ENCODE measurements at places on chromosomes 3 and 15.

GRCh38 chr15:29064290-29064689 lies 178.5 kb downstream of the APBA2 start:
- DNase-seq: no peak

DNA sequence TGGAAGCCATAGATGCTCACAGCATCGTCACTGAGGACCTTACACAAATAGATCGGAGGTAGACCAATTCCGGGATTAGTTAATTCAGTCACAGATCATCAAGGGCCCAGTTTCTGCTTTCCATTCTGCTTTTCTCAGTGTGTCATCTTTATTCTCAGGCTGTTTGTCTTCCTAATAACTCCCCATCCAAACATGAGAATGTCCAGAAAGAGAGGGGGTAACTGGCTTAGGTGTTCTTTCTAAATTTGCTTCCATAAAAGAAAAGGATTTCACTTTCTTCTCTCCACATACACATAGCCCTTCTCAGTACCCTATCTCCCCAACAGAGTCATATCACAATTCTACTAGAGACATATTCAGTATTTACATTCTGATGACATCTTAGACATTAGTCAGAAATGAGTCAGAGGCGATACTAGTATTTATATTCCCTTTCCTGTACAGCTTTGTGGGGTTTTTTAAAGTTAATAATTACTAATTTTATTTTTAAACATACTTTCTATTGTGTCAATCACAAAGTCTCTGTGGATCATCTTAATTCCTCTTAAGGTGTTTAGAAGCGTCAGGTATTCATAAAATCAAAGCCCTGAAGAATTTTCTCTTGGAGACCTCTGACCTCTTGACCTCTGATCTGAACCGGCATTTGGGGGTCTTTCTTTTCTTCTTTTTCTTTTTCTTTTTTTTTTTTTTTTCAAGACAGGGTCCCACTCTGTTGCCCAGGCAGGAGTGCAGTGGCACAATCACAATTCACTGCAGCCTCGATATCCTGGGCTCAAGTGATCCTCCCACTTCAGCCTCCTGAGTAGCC lies 24.3 kb upstream of the IL12A start:
- DNase-seq: no peak

GRCh38 chr15:67198157-67198754 lies 56.2 kb downstream of the AAGAB start:
- DNase-seq: no peak

- no peak for DNase-seq
Measured at GRCh38 chr3:29409409-29409808, 128.5 kb downstream of the RBMS3 start.

- DNase-seq: no peak
Measured at GRCh38 chr3:185460719-185461350, 38.0 kb downstream of the TMEM41A start.

DNA sequence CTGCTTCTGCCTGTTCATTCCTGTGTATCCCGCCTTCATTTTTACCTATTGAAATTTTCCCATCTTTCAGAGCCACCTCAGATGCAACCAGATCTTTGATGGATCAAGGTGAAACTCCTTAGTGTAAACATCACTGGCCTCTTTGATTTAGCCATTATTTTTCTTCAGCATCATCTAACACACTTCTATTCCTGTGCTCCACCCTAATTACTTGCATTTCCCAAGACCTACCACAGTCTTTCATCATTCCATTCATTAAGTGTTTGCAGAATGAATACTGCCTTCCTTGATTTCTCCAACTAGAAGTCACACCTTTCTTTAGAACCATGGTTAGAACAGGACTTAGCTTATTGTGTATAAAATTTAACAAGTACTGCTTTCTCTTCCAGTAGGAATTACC lies 55.5 kb upstream of the SKIL start:
- DNase-seq: no peak

DNA sequence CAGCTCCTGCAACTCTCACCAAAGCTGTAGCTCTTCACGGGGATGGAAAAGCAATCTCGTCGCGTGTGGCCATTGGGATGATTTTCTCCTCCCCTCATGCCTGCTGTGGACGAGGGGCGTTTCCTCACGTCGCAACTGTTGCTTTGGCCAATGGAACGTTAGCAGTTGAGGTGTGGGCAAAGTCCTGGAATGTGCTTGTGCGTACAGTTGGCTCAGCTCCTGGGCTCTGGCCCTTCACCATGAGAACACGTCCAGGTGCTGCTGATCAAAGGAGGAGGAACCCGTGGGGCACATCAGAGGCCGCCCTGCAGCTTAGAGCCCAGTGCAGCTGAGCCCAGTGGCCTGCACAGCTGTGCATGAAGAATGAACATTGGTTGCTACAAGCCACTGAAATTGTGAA lies 186.1 kb downstream of the TJP1 start:
- DNase-seq: no peak

- DNase-seq: no peak
Measured at GRCh38 chr15:68620721-68621527, 42.1 kb downstream of the CORO2B start.

DNA sequence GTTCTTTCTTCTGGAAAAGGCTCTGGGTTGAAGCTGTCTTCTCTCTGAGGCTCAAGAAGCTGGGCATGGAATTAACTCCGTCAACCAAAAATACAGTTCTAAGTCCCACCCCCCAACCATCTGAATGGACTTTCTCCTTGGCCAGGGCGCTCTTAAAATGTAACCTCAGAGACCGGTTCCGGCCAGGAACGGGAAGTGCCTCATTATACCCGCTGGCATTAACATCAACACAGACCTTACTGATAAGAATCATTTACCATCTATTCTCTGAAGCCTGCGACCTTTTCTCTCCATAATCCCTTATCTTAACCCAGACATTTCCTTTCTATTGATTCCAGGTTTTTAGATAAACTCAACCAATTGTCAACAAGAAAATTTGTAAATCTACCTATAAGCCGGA lies 64.7 kb downstream of the ATP1B3 start:
- no peak for DNase-seq

GRCh38 chr15:50261981-50262380 lies 3.5 kb downstream of the HDC start:
- no peak for DNase-seq

GRCh38 chr3:21158861-21159542 lies 592.0 kb downstream of the ZNF385D start:
- no peak for DNase-seq

DNA sequence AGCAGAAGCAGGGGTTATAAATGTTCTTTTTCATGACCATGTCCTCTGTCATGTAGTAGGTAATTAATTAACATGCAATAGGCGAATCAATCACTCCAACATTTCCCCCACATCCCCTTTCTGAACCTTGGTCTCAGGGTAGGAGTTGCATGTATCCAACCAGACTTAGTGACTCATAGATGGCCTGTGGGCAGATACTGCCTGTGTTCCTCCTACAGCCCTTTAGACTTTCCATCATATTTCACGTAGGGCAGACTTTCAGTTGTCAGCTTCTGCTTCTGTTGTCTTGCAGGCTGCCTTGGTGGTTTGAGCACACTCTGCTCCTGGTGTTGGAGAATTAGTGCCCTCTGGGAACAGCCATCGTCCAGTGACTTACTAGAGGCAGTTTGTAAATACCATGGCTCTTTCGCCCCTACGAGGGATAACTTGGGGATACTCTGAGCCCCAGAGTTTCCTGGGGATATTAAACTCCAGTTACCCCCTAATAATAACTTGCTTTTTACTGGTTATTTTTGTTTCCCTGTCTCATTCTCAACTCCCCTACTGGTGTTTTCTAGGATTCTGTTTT lies 244.4 kb downstream of the EDEM1 start:
- no peak for DNase-seq

- DNase-seq: no peak
Measured at GRCh38 chr3:188465311-188465710, 311.4 kb downstream of the LPP start.

- no peak for DNase-seq
Measured at GRCh38 chr15:70113304-70113700, 15.6 kb upstream of the TLE3 start.

DNA sequence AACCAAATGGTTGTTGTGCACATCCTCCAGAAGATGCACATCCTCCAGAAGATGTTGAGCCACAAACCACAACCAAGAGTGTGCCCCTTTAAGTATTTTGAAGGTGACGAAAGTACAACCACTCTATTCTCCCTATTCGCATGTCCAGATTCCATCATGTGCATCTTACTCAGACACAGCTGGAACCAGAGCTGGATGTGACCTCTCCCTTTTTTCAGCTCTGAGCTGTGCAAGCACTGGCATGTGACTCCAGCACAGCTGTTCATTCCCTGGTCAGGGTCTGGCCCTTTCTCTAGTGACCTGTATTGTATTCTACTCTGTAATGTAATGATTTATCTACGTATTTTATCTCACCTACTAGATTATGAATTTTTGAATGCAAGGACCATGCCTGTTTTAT lies 29.3 kb upstream of the DLG1 start:
- DNase-seq: no peak

- DNase-seq: no peak
Measured at GRCh38 chr15:71791975-71792374, 18.4 kb upstream of the NR2E3 start.

DNA sequence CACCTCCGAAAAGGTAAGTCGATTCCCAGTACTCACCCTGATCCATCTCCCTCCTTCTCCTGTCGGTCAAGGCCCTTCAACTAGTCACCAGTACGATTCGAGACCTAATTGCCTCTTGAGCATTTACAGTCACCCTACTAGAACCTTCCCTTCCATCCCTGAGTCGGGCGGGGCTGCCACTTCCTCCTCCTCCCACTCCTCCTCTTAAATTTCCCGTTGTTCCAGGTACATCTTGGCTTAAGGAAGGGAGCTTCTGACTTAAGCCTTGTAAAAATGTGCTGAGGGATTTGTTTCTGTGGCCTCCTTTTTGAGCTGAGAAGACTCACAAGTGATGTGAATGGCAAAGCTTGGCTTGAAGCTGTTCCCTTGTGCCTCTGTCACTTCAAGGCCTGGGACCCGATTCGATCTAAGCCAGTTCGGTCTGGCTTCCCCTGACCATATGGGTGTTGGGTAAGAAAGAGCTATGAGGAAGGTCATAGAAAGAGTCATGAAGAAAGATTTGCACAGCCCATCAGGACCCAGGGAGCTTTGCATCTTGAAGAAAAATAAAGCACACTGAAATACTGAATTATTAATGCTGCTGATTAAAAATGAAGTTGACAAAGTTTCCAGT lies 28.1 kb downstream of the LCMT2 start:
- no peak for DNase-seq

GRCh38 chr3:59263152-59263551 lies 213.3 kb upstream of the CFAP20DC start:
- DNase-seq: no peak

DNA sequence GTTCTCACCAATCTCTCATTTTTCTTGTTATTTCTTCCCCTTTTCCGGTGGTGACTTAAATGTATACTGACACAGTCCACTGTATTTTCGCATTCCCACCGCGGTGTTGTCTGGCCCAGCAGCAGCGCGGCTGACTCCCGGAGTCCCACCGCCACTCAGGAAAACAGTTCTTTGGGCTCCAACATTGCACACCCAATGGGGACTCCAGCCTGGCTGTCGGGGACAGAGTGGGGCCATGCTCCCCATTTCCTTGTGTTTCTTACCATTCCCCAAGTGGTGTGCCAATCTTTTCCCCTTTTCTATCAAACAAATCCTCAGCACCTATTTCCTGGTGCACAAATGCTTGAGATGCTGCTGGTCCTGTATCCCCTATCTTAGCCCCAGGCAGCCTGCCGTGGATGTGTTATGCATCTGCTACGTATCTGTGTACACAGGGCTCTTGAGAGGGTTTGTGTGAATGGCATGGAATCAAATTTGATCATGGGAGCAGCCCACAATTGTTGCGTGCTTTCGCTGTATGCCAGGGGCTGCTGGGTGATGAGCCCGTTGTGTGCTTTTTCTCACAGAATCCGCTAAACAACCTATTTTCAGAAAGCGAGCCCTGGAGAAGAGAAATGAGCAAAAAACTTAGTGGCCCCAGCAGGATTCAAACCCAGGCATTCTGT lies 219.1 kb upstream of the RGMA start:
- no peak for DNase-seq

GRCh38 chr15:52715411-52715810 lies 36.2 kb upstream of the ATOSA start:
- DNase-seq: no peak

GRCh38 chr3:125110016-125110875 lies 54.4 kb upstream of the HEG1 start:
- no peak for DNase-seq

GRCh38 chr15:22945071-22945470 lies 35.1 kb downstream of the CYFIP1 start:
- DNase-seq: no peak

DNA sequence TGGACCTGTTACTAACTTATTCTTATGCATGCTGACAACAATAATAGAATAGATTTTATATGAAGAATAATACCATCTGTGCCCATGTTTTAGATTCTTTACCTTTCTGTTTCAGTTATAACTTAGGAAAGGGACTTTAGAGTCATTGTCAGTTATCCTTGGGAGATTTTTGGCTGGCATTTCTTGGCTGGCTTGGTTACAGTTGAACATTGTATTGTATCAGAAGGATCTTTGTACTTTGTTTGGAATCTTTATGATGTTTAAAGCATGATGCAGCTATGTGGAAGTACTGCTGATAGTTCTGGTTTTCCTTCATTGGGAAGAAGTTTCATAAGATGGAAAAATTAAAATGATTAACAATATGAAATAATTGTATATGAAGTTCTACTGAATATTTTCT lies 19.9 kb downstream of the ABHD5 start:
- DNase-seq: no peak

- no peak for DNase-seq
Measured at GRCh38 chr3:125191256-125191655, 21.3 kb downstream of the SLC12A8 start.

DNA sequence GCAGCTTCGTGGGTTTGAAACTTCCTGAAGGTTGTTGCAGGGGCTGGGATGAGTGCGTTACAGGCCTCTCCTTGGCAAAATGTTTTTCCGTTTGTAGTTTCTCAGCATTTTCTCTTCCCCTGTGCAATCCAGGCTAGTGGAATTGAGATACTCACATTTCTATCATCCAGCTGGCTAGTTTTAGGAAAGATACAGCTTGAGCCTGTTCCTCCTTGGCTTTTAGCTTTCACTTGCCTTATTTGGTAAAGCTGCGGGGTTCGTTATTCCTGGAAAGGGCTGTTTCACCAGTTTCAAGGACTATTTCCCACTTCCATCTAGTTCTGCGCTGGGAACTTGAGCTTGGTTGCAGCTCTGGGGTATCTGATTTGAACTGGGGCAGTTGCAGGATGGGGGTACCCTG lies 90.3 kb downstream of the ITPR1 start:
- DNase-seq: no peak

DNA sequence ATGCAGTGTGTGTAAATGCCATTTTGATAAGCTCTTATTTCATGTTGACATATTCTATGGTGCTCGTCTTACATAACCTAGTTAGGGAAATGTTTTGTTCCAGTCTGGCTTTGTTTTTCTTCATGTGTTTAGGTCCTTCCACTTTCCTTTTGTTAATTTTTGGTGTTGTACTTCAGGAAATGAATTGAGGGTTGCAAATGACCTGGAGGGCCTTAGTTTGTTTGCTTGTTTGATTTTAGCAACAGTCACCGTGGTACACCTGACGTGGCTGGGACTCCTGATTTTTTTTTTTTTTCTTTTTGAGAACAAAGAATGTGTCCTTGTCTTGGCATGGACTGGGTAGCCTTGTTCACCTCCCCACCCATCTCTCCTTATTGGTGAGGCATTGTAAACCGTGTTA lies 114.8 kb downstream of the IGF1R start:
- no peak for DNase-seq

GRCh38 chr3:126373146-126373613 lies 16.0 kb upstream of the KLF15 start:
- no peak for DNase-seq
